Mesothelial cell of epicardium (in vitro differentiated cells): ENCODE measurements at places on chromosomes 1 and 21.

DNA sequence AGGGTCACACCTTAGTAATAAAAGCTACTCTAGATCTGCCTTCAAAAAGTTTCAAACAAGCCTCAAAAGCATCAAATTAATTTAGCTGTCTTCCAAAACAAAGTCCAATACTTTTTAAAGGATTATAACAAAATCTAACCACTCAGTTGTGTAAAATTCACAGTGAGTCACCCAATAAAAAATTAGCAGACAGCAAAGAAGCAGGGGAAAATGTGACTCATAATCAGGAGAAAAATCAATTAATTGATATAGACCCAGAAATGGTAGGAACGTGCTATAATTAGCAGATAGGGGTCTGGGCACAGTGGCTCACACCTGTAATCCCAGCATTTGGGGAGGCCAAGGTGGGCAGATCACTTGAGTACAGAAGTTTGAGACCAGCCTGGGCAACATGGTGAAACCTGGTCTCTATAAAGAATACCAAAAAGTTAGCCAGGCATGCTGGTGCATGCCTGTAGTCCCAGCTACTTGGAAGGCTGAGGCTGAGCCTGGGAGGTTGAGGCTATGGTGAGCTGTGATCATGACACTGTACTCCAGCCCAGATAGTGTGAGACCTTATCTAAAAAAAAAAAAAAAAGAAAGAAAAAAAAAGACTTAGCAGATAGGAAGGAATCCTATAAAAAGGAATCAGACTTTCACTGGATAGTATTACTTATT lies 8.1 kb upstream of the MYOG start:
- no peak for DNase-seq

DNA sequence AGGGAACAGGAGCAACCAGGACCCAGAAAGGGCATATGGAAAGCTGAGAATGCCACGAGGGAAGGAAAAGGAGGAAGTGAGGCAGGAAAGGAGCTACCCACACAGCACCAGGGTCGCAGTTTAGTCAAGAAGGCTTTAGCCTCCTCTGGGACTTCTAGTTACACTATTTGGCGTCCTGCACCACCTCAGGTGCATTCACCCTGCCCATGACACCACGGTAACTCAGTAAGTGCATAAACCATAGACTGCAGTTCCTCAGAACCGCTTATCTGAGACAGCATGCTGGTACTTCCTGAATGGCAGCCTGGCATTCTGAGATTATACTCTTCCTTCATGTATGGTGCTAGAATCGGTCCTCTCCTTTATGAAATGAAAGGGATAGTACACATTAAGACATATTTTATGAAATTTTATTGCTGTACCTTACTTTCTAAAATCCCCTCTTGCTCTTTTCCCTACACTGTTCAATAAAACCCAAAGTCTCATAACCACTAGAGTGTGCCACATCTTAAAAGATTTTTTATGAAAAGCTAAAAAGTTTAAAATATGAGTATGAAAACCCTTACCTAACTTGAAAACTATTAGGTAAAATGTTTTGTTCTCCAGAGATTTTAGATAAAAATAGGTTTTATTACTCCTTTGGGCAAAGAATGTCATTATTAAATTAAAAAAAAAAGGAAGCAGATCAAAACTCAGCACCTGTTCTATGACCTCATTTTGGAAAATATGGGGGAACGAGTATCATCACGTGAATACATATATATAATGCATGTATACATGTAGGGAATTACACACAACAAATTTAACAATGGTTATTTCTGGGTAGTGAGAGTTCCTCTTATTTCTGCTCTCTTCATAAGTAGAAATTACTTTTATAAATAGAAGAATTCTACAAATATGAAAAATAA lies 67.3 kb downstream of the VAV3 start:
- no peak for DNase-seq

DNA sequence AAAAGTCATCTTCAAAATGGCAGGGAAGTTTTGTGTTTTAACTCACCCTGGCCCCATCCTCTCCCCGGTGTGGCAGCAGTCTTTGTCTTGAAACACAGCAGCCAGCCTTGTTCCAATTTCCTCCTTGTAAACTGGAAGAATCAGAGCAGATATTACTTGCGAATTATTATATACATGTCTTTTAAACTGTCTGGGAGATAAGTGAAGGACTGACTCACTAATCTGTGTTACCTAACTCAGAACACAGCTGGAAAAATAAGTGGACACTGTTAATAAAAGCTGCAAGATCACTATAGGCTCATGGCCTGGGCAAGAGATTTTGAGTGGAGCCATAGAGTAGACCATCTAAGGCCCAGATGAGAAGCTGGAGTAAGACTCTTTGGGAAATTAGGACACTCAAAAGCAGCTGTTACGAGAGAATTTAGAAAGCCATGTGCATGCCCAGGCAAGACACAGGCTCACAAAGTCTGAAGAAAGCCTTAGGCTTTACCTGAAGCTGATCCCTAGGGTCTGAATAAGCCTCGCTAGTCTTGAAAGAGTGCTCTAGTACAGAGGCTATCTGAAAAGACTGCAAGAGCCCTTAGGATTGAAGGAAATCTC lies 233.0 kb upstream of the RAB4A start:
- no peak for DNase-seq

GRCh38 chr1:107976836-107977235 lies 11.9 kb upstream of the VAV3 start:
- DNase-seq = no peak

DNA sequence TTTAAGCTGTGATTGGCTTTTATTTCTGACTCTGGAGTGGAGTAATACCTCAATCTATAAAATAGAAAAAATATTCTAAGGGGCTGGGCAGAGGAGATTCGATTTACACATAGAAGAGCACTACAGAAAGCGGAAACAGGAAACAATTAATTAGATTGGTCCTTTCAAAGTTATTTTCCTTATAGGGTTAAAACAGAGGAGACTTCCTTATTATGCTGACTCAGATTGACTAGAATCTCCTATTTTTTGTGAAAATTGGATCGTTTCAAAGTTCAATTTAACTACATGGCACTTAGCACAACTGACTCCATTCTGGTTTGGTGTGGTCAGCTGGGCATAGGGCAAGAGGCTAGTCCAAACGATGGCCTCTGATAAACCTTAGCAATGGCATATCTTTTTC lies 48.3 kb upstream of the NCAM2 start:
- DNase-seq = no peak

GRCh38 chr1:20148571-20149500 lies 9.7 kb downstream of the PLA2G2F start:
- DNase-seq = no peak
